ENCODE measurements at places on chromosomes 11 and 22.

DNA sequence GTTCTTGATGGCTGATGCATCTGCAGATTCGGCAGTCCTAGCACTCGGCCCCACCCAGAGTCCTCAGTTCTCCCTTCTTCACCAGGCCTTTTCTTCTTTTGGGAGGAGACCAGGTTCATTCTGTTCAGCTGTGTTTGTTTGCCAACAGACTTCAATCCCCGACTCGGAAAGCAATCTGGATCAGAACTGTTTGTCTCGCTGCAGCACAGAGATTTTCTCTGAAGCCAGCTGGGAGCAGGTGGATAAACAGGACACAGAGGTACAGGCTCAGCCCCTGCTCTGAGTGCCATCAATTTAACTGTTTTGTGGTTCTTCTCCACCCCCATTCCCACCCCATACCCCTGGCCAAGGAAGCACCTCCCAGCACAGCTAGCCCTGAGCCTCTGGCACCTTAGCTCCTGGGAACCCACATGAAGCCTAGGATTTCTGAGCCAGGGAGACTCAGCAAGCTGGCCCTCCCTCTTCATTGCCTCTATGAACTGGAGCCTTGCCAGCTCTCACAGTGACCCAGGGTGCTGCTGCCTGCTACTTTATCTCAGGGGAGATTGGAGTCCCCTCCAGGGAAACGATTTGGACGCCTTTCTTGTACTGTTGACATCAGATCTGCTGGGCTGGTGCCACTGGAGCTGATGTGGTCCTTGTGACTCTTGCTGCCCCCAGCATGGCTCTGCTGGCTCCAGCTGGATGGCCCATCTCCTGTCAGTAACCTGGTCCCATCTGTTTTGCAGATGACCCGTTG lies 58.2 kb upstream of the HORMAD2 start:
- no peak for DNase-seq

DNA sequence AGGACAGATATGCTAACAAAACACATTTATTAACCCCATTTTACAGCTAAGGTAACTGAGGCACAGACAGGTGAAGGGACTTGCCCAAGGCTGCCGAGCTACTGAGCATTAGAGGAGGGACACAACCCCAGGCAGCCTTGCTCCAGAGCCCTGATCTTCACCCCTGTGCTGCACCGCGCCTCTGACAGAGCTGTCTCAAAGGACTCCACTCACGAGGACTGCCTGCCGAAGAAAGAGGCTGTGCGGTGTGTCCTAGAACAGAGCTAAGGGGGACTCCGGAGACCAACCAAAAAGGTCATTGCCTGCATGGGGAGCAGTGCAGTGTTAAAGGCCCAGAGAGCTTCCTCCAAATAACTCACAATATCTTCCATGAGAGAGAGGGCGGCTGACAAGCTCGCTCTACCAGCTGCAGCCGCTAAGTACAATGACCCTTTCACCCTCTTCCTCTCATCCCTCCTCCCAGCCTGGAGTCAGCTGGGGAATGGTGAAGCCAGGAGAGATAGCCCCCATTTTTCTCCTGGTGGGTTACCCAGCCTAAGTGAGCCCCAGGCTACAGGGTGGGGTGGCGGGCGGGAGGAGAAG lies 119.2 kb downstream of the DSCAML1 start:
- DNase-seq, result no peak

DNA sequence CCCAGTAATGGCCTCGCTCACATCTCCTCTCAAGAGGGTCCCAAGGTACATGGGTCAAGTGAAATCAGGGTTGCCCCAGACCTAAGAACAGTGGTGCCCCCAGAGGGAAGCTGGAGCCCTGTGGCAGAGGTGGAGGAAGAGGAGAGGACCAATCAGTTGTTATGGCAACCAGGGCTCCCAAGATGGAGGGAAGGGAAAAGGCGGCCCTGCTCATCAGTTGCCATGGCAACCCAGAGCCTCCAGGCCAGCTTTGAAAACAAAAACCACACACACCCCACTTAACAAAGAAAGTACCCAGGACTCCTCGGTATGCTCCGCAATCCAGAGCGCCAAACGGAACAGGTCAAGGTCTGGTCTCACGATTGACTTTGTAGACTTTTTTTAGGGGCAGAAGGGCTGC lies 53.5 kb upstream of the SLC35C1 start:
- no peak for DNase-seq

DNA sequence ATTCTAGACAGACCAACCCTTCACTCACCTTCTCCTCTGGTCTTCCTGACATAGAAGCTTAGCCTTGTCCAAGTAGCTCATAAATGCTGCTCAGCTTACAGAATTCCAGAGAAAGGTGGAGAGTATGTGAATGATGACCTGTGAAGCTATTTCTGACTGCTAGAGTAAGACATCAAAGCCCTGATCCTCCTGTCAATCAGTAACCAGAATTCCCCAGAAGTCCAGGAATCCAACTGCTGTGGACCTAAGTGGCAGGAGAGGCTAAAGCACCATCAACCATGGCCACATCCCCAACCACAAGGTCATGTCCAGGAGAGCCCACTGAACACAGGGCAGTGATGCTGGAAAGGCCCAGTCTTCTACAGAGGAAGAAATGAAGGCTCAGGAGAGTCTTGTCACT lies 2.6 kb downstream of the OR51G2 start:
- no peak for DNase-seq

DNA sequence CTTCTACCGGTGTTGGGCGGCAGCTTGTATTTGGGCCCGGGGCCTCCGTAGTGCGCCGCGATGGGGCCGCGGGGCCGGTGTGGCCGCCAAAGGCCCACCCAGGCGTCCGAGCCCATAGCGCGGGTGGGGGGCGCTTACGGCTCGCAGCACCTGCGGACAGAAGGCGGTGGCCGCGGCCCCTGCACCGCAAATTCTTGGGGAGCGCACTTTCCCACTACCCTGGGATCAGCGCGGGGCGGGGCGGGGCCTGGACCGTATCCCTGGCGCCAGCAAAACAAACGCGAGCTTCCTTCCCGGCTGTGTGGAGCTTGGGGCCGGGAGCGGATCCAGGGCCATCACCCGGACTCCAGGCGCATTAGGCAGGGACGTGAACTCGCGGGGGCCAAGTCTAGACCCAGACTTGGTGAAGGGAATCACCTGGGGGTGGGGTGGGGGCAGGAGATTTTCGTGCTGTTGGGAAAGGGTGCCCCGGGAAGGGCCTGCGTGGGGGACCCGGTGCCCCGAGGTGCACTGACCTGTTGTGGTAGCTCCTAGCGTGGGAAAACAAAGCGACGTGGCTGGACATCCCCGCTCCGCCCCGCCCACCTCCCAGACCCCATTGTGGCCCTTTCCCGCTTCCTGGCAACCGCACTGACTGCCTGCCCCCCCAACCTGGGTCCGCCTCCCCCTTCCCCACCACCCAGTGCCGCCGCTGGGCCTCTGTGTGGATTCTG lies 2.3 kb upstream of the TYMP start:
- DNase-seq, result no peak
